ENCODE measurements at places on chromosomes 1 and 21.

- no peak for DNase-seq
These were observed 8.0 kb upstream of the GUCA2A start for GRCh38 chr1:42172381-42173133.

DNA sequence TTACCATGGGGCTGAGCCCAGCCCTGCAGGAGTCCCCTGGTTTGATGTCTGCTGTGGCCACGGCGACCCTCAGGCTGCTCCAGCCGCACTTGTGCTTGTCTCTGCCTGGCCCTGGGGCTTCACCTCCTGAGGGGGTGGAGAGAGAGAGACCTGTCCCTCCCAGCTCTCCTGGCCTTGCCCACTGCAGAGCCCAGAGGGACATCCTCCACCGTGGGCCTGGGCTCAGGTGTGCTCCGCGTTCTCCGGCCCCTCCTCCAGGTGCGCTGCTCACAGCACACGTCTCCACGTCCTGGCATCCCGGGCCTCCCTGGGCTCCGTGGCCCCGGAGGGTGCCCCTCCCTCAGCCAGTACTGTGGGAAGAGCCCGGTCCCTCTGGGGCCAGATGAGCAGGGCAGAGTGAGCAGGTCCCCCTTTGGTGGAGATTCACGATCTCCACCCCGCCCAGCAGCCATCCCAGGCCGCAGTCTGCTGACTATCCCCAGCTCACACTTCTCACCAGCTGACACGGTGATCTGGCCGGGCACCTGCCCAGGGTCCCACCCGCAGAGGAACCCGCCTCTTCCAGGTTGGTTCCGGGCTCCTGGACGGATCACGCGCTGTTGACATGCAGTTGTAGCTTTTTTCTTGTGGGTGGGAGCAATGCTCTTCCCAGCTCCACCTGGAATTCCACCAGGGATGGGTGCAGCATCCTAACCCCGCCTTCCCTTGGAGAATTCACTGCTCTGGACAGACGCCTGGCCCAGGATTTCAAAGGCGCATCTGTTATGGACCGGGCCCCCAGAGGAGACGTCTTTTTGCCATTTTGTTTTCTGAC lies 41.8 kb upstream of the POFUT2 start:
- DNase-seq = no peak

- DNase-seq = no peak
These were observed 543 bp downstream of the TMEM9 start for GRCh38 chr1:201153474-201154388.

DNA sequence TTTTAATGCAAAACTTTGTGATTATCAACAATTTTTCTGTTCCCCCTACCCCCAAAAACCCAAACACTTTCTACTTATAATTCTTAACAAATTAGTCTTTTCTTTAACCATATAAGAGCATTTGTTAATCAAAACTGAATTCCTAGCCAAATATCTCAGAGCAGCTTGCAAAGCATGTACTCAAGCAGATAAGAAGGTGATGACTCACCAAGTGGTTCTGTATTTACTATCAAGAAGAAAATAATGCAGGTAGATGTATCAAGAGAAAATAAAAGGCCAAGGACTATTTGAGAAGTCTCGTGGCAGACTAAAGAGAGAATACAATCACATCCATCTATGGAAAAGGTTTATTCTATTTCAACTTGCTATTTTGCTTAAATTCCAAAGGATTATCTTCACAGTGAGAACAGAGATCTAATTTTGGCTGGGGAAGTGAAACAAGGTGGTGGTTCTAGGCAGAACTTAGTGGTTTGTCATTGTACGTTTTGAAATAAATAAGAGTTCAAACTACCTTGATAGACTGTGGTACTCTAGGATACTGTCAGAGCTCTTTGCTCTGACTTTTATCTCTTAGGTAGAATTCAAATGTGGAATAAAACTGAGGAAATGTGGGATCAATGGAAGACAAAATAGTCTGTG lies 94.7 kb upstream of the NRIP1 start:
- no peak for DNase-seq

DNA sequence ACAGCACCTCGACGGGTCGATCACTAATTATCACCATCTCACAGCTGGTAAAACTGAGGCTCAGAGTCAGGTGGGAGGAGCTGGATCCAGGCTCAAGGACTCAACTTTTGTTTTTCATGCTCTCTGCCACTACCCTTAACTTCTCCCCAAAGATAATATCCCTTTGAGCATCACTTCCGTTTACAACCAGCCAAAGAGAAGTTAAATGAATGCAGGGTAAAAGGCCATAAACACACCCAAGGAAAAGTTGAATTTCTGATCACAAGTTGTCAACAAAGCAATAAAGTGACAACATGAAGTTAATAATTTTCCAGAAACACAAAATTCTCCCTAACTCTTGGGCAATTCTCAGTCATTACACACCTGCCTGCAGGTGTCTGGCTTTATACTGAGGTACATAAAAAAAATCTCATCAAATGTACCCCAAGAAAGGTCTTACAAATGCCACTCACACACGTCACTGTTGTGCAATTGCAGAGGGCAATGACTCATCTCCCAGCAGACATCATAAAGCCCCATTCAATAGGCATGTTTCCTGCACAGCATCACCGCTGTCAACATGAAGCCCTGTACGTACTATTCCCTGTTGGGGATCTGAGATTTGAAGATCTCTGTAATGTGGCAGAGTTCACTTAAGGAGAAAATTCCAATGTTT lies 3.4 kb downstream of the OR2T11 start:
- DNase-seq = no peak

DNA sequence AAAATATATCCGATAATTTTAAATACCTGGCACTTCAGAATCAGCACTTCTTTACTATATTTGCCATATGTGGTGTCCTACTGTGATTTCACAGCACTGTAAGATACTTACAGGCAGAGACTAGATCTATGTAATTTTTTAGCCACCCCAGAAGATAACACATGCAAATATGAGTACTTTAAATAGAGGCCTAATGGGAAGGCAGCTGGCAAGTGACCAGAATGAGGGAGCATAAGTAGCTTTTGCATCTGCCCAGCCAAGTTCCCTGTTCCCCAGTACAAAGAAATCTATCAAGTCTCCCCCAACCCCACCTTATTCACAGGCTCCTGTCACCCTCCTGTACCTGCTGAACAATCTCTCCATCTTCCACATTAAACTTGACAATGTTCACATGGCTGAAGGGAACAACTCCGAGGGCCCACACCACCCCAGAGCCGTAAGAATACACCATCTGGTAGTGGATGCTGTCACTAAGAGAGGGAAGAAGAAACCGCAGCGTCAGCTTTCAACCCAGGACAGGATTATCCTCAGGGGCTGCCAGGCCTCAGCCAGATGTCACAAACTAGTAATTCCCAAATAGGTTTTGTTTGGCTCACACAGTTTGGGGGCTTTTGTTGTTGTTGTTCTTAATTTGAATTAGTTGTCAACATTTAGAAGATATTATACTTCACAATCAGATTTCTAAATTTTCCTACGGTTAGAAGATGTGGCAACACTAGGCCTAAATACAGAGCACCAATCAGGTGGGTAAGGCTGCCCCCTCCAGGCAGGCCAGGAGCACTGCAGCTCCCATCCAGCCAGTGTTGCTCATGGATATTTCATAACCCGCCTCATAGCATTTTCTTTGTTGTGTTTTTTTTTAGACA lies 10.4 kb downstream of the EMC1 start:
- DNase-seq = no peak

- no peak for DNase-seq
These were observed 52.9 kb downstream of the DEGS1 start for GRCh38 chr1:224235813-224236493.

GRCh38 chr1:113292603-113293255 lies 97.6 kb upstream of the MAGI3 start:
- DNase-seq = no peak

GRCh38 chr1:234954613-234955012 lies 174.0 kb downstream of the TOMM20 start:
- no peak for DNase-seq

GRCh38 chr1:182835806-182836205 lies 3.3 kb upstream of the DHX9 start:
- DNase-seq = no peak

DNA sequence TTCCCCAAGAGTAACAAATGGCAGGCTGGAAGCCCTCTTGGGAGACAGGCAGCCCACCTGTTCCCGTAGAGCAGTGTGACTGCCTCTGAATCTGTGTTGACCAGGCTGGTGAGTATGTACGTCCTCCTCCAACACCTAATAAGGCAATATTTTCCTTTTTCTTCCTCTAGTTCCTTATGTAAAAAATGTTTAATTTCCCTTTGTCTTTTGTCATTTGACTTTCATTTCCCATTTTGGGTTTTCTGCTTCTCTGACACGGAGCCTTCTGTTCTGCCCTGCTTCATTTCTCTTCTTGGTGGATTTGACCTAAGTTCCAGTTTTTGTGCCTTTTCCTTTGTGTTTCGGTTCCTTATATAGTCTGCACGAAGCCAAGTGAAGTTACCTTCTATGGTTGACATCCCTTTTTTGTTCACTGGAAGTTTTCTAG lies 65.8 kb upstream of the ATF3 start:
- no peak for DNase-seq

GRCh38 chr21:37447288-37447936 lies 80.8 kb downstream of the DYRK1A start:
- DNase-seq = no peak

DNA sequence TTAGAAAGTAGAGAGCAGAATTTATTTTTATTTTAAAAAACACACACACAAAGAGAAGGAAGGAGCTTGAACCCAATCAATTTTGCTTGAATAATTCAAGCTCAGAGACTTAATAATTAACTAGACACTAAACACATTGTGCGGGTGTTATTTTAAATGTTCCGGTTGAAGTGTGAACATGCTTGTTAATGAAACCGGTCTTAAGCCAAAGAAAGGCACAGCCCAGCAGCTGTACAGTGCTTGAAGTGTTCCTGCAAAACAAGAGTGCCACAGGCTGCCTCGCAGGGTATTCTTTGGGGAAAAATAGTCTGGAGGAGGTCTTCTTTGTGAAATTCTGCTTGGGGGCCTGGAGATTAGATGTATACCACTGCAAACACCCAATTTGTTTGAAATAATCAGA lies 2.2 kb upstream of the CDC42BPA start:
- DNase-seq = no peak

GRCh38 chr1:180888870-180889269 lies 23.8 kb upstream of the KIAA1614 start:
- no peak for DNase-seq

DNA sequence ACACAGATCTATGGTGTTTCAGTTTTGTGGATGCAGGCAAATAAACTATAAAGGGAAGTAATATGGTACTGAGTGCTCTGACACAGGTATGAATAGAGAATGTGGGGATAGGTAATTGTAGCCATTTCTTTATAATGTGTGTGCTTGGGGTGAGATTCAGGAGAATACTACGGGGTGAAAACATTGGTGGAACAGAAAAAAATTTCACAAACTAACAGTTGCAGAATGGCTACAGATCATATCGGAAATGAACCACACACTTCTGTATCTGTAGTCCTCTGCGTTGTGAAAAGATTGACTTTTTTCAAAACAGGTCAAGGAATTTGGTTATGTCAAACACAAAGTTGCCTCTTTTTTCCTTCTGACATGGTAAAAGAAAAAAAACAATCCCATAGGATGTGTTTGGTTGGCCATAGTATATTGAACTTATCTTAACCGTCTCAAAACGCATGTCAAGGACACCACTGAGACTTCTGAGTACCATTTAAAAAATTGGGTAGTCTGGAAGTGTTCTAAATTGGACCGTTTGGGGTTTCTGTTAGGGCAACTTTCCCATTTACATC lies 1.1 kb upstream of the CDC73 start:
- no peak for DNase-seq

DNA sequence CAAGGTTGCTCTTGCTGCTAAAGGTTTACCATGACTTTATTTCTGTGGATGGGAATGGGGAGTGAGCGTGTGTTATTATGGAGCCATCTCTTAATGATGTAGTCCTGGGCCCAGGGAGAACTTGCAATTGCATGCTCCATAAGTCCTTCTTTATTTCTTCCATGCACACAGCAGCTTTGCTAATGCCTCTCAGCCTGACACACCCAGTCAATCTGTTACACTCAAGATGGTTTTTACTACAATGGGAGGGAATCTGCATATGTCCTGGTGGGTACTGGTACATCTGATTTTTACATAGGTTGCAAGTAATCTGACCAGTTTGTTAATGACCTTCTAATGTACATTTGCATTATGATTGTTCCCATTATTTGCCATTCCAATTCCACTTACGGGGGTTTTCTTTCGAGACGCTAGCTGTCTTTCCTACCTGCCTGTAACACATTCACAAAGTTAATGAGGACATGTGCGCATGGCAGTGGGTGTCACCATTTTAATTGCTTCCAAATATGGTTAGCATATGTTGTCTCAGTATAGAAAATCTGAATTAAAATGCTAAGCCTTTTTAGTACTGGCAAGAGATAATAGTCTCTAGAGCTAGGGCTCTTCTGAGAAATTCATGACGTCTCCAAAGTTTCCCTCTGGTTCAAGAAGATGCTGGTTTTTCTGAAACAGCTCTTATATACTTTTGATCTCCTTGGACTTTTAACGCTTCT lies 188.2 kb downstream of the GRIK1 start:
- no peak for DNase-seq

DNA sequence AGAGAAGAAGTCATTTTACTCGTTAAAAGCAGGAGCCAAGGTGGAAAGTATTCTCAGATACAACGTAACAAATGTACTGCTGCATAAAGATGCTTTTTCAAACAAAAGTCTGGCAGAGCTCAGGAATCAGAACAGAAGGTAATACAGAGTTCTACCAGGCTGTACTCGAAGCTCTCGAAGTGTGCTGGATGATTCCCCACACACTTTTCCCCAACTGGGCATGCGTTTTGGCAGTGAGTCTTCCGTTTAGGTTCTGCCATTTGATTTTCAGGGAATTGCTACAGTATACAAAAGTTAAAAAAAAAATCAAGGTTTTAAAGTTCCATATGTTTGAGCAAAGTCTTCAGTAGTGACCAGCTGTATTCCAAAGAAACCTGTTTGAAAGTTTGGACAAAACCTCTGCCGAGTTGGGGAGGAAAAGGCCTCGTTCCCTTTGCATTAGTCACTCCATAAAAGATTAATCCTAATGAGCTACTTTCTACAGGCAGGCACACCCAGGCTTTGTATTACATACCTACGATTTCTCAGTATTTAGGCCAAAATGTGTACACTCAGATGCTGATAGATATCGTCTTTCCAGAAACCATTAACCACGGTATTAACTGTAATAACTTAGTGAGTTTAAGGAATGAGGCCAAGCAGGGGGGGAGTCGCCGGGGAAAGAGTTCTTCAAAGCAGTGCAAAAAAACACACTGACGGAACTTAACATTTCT lies 477.1 kb downstream of the LMO4 start:
- no peak for DNase-seq

DNA sequence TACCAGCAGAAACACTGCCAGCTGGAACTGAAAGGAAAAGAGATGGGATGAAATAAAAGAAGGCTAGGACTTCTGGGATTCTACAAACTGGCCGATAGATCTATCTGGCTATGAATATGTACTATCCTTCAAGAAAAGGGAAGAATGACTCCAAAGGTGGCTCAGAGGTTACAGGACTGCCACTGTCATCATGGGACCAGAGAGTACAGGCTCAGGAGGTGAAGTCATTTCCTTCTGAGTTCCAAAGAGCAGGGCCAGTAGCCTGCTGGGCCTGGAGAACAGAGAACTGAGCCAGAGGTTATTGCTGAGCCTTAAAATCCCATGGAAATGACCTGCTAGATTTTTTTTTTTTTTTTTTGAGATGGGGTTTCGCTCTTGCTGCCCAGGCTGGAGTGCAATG lies 27.6 kb downstream of the ZNF496 start:
- no peak for DNase-seq
